ENCODE measurements at places on chromosomes 7 and 10. TPM values are rescaled to one million over a fixed set of nuclear protein-coding genes. Genes with fewer than 3 reads are reported as not detected.

- no peak for DNase-seq
These were observed 28.5 kb upstream of the STK17A start for GRCh38 chr7:43554423-43554822.

The PLCE1 gene
- total RNA-seq: 0.07 TPM

GRCh38 chr10:44993922-44994751 lies 6.6 kb upstream of the ZNF22 start:
- no peak for DNase-seq

- no peak for DNase-seq
These were observed 93.6 kb downstream of the MAD1L1 start for GRCh38 chr7:2139004-2139699.

DNA sequence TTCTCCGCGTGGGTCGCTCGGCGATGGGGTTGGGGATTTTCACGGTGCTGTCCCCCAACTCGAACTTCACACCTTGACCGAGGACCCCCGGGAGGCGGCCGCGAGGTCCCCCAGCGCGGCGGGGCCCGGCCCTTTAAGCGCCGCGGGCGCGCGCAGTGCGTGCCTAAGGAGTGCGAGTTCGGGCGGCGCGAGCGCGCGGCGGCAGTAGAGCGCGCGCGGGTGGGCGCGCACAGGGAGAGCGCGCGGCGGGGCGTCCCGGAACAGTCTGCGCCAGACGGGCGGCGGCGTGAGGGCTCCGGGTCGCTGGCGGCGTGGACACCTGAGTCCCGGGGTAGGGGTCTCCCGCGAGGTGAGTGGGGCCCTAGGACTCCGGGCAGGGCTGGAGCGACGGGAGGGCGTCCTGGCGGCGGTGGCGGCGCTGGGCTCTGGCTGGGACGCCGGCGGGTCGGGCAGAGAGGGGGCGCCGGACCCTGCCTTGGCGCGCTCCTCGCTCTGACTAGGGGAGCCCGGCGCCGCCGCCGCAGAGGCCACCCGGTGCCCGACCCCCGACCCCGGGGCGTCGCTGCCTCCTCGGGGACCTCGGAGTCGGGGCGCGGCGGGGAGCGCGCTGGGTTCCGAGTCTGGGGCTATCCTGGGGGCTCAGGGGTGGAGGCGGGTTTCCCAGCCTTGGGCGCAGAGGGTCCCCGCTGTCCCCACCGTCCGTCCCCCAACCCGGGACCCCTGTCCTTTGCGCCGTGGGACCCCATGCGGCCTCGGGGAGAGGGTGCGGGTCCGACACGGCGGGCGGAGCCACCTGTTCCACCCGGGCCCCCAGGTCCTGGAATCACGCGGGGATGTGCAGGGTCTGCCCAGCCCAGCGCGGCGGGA lies at the start of gene PROSER2:
Gene PROSER2 (plus strand): TSS at position 235 of the 867 bp plus-strand sequence. CDS start 28,722 bp downstream, outside the sequence.
- peak; percentile 56 for DNase-seq

The KCNMA1 gene
- total RNA-seq: not detected

The LRRC61 gene
- 10.8 TPM for total RNA-seq

GRCh38 chr7:130423501-130424037 lies 17.2 kb downstream of the CEP41 start:
- DNase-seq: no peak

- DNase-seq: no peak
These were observed 9.3 kb downstream of the TCAF1 start for GRCh38 chr7:143892527-143893300.

The SRRM3 gene
- total RNA-seq: not detected

The ATP5F1C gene
- total RNA-seq: 323 TPM

- DNase-seq: no peak
These were observed 929 bp downstream of the HOXA6 start for GRCh38 chr7:27146491-27147198.

DNA sequence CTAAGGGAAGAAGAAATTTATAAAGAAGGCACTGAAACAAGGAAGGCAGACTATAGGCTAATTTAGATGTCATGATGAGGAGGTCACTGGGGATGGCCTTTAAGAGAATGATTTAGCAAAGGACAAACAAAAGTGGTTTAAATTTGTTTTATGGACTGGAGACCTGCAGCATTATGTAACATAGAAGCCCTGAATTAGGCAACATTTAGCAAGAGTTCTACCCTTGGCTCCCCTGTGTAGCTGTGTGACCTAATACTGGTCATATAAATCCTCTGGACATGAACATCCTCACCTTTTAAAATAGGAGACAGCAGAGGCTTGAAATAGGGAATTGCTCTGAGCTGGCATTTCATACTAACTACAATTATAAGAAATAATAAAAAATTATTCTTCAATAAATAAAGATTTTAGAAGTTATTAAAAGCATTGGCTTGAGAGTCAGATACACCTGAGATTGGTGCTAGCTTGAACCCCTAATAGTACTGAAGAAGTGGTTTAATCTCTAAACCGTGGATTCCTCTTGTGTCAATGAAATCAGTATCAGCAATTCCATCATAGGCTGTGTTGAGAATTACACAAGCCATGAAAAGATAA lies 48.9 kb downstream of the RNLS start:
- no peak for DNase-seq

DNA sequence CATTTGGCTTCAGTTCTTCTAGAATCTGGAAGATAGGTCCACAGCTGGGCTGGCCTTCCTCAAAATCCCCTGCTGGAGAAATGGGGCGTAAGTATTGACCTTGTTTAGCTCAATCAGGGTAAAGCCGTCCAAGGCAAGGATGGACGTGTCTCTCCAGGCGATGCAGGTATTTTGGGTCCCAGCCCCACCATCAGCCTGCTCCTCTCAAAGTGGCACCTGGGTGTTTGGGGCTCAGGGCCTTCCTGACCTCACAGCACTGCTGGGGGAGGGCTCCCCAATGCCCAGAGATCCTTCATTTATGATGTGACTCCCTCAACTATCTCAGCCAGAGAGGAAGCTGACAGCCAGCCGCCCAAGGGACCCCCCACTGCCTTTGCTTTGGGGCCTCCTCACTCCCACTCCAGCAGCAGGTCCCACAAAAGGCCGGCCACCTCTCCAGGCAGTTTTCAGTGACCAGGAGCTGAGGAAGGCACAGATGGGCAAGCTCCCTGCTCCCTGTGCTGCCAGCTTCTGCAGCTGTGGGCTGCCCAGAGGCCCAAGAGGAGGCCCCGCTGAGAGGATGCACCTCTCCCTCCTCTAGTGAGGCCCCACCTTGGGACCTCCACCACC lies 140.0 kb upstream of the TCERG1L start:
- no peak for DNase-seq

The HOGA1 gene
- not detected for total RNA-seq

GRCh38 chr7:24821754-24822054 lies 64.4 kb upstream of the GSDME start:
- no peak for DNase-seq

The ADCYAP1R1 gene
- not detected for total RNA-seq

DNA sequence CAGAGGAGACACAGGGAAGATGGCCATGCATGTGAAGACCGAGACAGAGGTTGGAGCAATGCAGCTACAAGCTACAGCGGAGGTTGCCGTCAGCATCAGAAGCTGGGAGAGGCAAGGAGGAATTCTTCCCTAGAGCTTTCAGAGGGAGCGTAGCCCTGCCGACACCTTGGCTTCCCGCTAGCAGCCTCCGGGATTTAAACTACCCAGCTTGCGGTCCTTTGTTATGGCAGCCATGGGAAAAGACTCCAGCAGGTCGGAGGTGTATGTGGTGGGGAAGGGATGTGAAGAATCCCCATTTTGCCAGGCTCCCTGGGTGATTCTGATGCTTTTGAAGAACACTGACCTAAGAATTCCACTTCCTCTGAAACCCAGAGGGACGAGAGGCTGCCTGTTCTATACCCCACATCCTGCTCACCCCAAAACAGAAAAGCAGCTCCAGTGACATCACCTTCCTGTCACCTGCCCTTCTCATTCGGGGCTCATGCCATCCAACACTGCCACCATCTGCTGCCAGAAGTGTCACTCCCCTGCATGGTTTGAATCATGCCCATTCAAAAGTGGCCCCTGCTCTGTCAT lies 3.3 kb upstream of the SEPHS1 start:
- DNase-seq: no peak

The ATRNL1 gene
- not detected for total RNA-seq

- DNase-seq: no peak
These were observed 18.3 kb downstream of the CLCN1 start for GRCh38 chr7:143334244-143334643.

DNA sequence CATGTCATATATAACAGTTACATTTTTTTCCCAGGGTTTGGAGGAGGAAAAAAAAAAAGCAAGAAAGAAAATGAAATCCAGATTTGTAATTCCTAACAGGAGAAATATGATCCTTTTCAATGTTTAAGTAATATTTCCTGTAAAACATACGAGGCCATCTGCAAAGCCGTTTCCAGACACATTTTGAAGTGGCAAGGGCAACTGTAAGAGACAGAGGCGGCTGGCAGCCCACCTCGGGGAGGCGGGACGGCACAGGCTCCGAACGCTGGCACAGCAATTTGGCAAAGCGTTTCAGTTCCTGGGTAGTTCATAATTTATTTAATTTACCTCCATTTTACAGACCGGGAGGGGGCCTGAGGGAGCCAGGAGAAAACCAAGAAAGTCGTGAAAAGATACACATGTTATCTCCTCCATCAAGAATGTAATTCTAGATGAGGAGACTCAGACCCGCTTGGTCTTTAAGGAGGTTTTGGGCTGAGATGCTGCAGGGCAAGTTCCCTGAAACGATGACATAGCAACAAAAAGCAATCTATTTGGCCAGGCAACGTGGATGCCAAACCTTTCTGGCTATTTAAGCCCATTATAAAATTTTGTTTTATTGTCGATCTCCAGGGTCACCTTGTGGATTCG lies 448.5 kb upstream of the MKI67 start:
- DNase-seq: no peak

The PIP gene
- not detected for total RNA-seq

DNA sequence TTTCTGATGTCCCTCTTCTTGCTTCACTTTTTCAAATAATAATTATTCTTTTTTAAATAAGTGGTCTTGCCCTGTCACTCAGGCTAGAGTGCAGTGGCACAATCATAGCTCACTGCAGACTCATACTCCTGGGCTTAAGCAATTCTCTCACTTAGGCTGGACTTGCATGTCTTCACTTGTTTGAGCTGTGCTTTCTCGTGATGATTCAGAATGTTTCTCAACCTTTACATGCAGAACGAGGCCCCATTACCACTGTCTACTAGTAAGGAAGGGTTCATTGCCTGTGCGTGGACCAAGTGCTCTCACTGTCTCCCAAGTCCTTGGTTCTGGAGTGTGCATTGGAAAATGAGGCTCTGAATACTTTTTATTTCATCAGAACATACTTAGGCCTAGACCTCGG lies 468.6 kb upstream of the COBL start:
- no peak for DNase-seq

- DNase-seq: no peak
These were observed 268.8 kb downstream of the RNLS start for GRCh38 chr10:88314362-88314761.

- DNase-seq: no peak
These were observed 187.9 kb downstream of the DPY19L1 start for GRCh38 chr7:34849163-34849960.

GRCh38 chr10:6995341-6995740 lies 415.3 kb upstream of the PRKCQ start:
- DNase-seq: no peak

The NCF1 gene
- total RNA-seq: 3.2 TPM

The FOXI2 gene
- not detected for total RNA-seq

GRCh38 chr10:1454951-1455350 lies 282.4 kb downstream of the ADARB2 start:
- DNase-seq: no peak

All from activated naive CD4-positive, alpha-beta T cell treated with anti-CD3 and anti-CD28 coated beads, Interleukin-2, amount 50 U/mL, for 72 hours (primary cell).